ENCODE measurements at places on chromosomes 5 and 9.

GRCh38 chr5:105740242-105740641 lies 1930.5 kb downstream of the EFNA5 start:
- no peak for DNase-seq

DNA sequence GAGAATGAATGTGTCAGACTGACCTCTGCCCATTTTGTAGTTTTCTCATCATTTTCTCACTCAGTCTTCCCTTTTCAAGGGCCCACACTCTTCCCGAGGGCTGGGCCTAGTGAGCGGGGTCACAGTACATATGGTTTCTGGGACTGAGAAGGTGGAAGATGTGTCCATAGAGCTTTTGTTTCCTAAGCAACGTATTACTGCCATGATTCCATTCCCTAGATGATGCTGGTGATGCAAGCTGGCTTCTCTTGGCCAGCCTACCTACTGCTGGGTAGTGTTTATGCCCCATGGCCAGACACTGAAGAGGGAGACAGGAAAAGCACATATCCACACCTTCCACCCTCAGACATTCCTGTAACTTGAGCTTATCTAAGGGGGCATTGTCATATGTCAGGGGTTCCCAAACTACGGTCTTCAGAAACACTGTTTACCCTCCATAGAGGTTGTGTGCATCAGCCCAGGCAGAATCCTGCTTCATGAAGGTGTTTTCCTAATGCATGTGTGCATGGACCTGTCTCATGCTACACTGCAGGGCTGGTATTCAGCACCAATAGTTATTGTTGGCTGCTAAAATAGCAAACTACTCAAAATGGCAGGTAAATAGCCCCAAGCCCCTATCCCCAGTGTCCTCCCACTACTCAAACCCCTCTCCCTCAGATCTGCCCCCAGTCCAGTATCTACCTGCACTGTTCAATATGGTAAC lies 9.5 kb downstream of the IRF1 start:
- DNase-seq: no peak

DNA sequence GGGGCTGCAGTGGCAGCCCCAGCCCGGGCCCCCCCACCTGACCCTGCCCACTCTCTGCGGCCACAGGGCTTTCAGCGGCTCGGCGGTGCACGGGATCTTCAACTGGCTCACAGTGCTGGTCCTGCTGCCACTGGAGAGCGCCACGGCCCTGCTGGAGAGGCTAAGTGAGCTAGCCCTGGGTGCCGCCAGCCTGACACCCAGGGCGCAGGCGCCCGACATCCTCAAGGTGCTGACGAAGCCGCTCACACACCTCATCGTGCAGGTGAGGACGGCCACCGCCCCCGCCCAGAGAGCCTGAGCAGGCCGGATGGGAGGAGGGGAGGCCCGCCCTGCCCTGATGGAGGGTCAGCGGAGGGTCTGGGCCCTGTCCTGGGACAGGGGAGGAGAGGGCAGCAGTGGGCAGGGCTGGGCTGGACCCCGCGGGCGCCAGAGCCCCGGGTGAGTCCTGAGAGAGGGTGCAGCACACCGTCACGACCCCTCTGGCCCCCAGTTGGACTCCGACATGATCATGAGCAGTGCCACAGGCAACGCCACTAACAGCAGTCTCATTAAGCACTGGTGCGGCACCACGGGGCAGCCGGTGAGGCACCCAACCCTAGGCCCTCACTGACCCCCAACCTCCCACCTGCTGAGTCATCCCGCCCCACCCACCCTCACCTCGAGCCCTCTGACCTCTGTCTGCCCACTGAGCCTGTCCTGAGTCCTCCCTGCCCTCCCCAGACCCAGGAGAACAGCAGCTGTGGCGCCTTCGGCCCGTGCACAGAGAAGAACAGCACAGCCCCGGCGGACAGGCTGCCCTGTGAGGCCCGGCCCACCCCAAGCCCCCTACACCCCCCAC lies 2.7 kb downstream of the SLC34A3 start:
- DNase-seq: no peak

GRCh38 chr5:30341466-30341865 lies 852.0 kb upstream of the CDH6 start:
- no peak for DNase-seq

- DNase-seq: no peak
Measured at GRCh38 chr5:136656811-136657210, 291.5 kb upstream of the TRPC7 start.

DNA sequence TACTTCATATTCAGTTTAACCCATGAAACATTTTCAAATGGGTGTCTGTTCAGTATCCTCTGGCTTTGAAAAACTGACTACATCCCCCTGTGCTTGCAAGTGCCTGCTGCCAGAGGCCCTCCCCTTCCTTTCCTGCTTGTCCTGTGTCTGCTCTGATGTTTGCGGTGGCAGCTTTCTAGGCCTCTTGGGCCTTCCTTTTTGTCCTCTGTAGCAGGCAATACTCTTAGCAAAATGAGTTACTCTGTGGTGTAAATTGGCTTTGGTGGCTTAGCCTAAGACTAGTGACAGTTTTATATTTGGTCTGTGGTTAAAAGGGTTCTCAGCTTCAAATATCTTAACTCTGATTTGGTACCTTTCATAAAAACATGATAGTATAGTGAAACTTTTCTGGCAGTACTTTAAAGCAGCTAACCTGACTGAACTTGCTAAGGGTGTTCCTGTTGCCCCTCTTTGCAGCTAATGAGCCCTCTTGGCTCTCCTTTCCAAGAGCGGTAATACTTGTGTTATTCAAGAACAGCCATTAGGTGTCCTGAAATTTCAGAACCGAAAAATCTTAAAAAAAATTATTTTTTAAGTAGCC lies 76.6 kb downstream of the GOLM1 start:
- DNase-seq: no peak

- no peak for DNase-seq
Measured at GRCh38 chr5:133994990-133995333, 9.8 kb downstream of the VDAC1 start.

DNA sequence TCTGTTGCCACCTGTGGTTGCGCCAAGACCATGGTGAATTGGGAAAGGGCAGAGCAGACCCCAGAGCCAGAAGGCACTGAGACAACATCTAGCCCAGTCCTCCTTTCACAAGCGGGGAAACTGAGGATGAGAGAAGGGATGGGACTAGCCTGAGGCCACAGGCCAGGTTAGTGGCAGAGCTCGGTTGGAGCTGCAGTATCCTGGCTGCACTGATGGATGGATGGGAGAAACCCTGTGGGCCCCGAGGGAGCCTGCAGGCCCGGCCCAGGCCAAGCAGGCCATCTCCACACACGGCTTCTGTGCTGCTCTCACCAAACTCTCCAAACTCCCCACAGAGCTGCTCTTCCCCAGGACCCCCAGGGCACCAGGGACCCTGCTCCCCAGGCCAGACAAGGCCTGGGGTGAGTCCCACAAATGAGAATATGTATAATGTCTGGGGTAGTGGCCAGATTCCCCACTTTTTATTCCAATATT lies 60.2 kb downstream of the TSTD2 start:
- DNase-seq: no peak

DNA sequence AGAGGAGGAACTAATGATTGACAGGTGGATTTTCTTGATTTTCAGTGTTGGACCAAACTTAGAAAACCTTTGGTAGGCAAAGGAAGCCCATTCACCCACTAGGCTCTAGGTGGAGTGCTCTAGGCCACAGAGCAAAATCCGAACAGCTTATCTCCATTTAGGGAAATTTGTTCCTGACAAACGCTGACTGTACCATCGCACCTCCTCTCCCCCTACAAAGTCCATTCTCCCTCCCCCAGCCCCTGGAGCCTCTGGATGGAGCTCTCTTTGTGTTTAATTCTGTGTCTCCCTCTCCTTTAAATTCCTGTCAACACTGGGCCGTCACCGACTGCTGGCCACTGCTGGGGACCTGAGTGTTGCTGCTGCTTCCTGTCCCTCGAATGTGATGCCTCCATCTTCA lies 350.1 kb upstream of the IRX2 start:
- no peak for DNase-seq

DNA sequence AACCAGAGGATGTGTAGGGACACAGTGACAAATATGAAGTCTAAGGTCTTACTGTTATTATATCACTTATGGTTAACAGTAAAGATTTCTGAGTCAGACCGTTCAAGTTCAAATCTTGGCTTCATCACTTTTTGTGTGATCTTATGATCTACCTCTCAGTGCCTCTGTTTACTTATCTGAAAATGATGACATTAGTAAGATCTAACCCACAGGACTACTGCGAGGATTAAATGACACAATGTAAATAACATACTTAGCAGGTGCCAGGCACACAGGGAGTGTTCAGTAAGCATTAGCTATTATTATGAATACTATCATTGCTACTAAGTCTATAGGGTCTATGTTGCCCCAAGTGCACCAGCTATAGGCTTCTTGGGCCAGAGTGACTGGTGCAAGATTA lies 2.0 kb downstream of the IRF1 start:
- no peak for DNase-seq

GRCh38 chr5:160199410-160199911 lies 29.8 kb upstream of the FABP6 start:
- no peak for DNase-seq

- DNase-seq: no peak
Measured at GRCh38 chr5:176671399-176671798, 24.1 kb downstream of the TSPAN17 start.

DNA sequence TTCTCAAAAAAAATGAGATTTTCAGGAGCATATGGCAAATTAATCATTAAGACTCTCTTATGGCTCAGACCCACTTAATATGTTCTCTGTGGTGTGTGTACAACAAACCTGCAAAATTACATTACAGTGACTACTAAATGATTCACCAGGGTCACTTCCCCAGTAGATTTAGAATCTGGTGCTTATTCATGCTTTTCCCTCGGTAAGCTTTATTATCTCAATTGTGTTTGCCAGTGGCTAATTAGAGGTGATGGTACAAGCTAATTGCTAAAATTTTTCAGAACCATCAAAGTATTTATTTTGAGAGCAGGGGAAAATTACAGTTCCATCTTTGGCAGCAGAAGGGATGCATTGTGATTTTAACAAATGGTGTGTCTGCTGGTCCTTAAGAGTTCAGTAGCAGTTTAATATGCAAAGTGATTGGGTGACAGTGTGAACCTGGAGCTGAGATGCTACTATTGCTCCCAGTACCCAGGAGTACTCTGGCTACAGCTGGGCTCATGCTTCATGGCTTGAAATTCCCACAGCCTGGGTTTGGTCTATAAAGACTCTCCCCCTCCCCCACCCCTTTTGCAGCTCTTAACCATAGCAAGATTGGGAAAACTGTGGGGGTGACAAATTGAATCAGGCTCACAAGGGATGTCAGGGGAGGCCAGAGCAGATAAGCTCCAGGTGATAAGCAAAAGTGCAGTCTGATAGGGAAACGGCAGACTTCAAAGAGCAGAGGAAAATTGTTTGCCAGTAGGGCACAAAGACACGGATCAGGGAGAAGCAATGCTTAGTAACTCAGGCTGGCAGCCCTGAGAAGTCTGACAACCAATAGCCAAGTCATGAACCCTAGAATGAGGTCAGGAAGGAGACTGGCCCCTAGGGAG lies 92.8 kb upstream of the RAD23B start:
- no peak for DNase-seq

DNA sequence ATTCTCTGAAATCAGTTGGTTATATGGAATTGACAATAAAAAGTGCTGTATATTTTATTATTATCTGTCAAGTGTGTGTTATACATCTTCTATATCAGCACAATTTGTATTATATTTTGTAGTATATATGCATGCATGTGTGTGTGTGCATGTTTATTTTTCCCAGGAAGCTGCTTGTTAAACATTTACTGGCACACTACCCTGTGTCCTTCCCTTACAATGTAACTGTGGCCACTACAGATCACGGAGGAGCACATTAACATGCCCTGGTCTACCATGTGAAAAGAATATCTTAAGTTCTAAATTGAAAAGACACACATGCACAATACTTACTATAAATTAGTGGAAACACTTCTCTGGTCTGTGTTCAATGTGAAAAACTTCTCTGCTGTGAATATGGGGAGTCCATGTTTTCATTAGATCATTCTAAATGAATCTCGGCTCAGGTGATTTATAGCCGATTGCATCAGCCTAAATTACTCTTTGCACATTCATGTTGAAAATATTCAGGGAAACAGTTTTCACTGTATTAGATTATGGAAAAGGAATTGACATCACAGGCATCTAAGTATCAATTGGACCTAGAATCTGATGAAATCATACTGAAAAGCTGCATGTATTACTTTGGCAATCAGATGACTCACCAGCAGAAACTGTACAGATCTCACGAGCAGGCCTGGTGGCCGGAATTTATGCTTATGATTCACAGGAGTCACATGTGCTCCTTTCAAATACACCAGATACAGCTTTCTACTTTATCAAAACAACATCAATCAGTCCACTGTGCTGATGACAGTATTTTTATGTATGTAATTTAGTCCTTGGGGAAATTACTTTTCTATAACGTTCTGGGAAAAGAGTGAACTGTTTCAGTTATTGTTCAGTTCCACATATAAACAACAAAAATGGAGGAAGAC lies 39.4 kb downstream of the LURAP1L start:
- DNase-seq: peak; percentile 51

DNA sequence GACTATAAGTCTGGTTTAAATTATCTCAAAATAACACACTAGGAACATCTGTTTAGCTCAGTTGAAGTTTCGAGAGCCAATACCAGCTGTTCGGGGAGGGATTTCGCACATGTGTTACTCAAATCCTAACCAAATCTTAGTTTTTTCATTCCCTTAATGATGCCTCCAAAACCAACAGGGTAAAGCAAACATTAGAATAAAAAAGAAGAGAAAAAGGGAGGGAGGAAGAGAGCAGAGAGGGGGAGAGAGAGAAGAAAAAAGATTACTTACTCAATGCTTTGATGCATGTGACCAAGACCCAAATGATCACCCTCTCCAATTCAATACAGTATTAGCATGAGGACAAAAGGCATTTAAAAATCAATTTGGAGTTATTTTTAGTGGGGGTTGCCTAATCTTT lies 86.0 kb upstream of the NR5A1 start:
- peak; percentile 1 for DNase-seq

DNA sequence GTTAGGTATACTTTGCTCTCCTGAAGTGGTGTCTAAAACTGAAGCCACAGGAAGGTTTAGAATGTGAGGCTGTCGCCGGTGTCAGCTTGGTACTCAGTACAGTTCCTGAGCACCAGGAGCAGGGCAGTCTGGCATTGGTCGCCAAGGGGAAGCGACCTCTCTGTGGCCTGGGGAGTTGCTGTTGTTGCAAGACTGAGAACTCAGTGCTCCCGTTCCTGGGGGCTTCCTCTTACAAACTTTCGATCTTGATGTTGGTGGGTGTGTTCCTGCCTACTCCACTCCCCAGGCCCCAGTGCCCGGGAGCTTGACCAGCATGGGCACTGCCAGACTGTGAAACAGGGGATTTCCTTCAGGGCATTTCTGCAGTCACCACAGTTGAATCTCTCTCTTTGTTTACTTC lies 52.4 kb upstream of the PPARGC1B start:
- DNase-seq: no peak

GRCh38 chr9:71901695-71902597 lies 9.0 kb downstream of the ABHD17B start:
- no peak for DNase-seq

GRCh38 chr5:31064215-31064614 lies 129.3 kb upstream of the CDH6 start:
- no peak for DNase-seq

- DNase-seq: no peak
Measured at GRCh38 chr5:114324282-114324681, 37.6 kb upstream of the KCNN2 start.
